ENCODE measurements at places on chromosomes 1 and 21. TPM values are rescaled to one million over a fixed set of nuclear protein-coding genes. Genes with fewer than 3 reads are reported as not detected.
A peak's percentile ranks its signal among the peaks of the same experiment; 100 is the strongest.

DNA sequence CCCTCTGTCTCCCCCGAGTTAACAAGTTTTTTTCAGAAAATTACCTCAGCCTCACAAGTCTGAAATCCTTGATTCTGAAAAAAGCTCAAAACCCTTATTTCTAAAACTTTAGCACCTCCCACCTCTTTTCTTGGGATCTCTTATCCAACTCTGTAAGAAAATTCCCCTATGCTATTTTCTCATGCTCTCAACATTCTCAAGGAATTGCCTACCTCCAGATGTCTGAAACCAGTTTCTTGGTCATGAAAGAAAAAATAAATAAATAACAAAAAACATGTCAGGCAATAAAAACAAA lies 18.1 kb upstream of the SFPQ start:
- H3K4me1 ChIP-seq, result no peaks in the 10 kb centered on the region
- H3K27ac ChIP-seq, result no peak overlapping the region
- H3K27me3 ChIP-seq, result no peaks in the 10 kb centered on the region
- no peaks in the 10 kb centered on the region for H3K36me3 ChIP-seq

- H3K36me3 ChIP-seq, result no peaks in the 10 kb centered on the region
- peaks cover 22% of the 10 kb centered on the region for H3K27me3 ChIP-seq
- peaks cover 18% of the 10 kb centered on the region for H3K4me1 ChIP-seq
- H3K27ac ChIP-seq, result no peak overlapping the region
These were observed 534 bp downstream of the KCNH1 start for GRCh38 chr1:211133393-211133835.

- no peak for DNase-seq
- H3K4me3 ChIP-seq, result no peak overlapping the region
- no peak overlapping the region for H3K27ac ChIP-seq
- no peaks in the 10 kb centered on the region for H3K4me1 ChIP-seq
These were observed 109.9 kb downstream of the LYPLAL1 start for GRCh38 chr1:219283541-219283940.

- peaks cover 12% of the 10 kb centered on the region for H3K4me1 ChIP-seq
- H3K36me3 ChIP-seq, result peaks cover 2% of the 10 kb centered on the region
- H3K27ac ChIP-seq, result no peak overlapping the region
- H3K27me3 ChIP-seq, result no peaks in the 10 kb centered on the region
- H3K4me3 ChIP-seq, result no peak overlapping the region
These were observed 41.5 kb downstream of the CLSTN1 start for GRCh38 chr1:9782116-9782751.

- no peak overlapping the region for H3K27ac ChIP-seq
- no peak for DNase-seq
- no peak overlapping the region for H3K4me3 ChIP-seq
- H3K27me3 ChIP-seq, result peaks cover 7% of the 10 kb centered on the region
These were observed 21.9 kb downstream of the S100A7 start for GRCh38 chr1:153438599-153438998.

GRCh38 chr21:35169574-35169973 lies 120.5 kb upstream of the RUNX1 start:
- no peak overlapping the region for H3K27ac ChIP-seq
- H3K4me3 ChIP-seq, result no peak overlapping the region
- no peaks in the 10 kb centered on the region for H3K27me3 ChIP-seq
- H3K36me3 ChIP-seq, result no peaks in the 10 kb centered on the region

DNA sequence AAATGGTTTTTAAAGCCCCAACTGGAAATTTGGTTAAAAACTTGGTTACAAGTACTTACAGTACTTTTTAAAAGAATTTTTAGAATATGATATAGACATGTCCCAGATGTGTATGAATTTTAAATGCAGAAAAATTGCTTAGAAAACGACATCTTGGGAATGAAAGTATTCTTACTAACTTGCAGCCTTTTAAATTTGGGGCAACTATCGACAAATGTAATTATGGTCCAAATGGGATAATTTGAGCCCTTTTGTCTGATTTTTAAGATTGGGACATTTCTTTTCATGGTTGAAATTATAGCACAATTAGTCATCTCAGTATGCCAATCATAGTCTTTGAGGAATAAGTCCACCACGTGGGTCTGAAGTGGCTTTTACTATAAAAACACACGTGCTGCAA lies 43.2 kb upstream of the MTR start:
- H3K27me3 ChIP-seq, result peaks cover 7% of the 10 kb centered on the region
- H3K4me3 ChIP-seq, result no peak overlapping the region
- no peak for DNase-seq
- H3K36me3 ChIP-seq, result no peaks in the 10 kb centered on the region
- H3K27ac ChIP-seq, result no peak overlapping the region
- H3K4me1 ChIP-seq, result no peaks in the 10 kb centered on the region

DNA sequence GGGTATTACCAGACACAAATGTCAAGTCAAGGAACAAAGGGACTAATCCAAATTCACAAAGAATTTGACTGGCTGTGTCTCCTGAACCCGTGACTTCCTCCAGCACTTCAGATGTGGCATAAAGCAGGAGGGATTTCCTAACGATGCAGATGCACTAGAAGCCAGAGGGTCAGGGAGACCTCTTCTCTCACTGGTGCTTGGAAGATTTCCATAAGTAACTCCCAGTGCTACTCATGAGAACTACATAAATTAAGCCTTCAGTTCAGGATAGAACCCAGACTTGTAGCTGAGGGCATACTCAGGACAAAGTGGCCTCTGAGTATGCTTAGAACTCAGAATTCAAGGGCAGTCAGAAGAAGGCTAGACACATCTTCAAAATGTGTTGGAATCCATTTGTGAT lies 83.6 kb upstream of the NRIP1 start:
- no peak overlapping the region for H3K27ac ChIP-seq
- no peak overlapping the region for H3K4me3 ChIP-seq
- H3K27me3 ChIP-seq, result no peaks in the 10 kb centered on the region
- DNase-seq, result no peak
- H3K4me1 ChIP-seq, result no peaks in the 10 kb centered on the region

- DNase-seq, result no peak
- H3K27ac ChIP-seq, result no peak overlapping the region
- peaks cover 8% of the 10 kb centered on the region for H3K27me3 ChIP-seq
- no peak overlapping the region for H3K4me3 ChIP-seq
- H3K36me3 ChIP-seq, result no peaks in the 10 kb centered on the region
These were observed 24.4 kb upstream of the AHCYL1 start for GRCh38 chr1:109959974-109960744.

DNA sequence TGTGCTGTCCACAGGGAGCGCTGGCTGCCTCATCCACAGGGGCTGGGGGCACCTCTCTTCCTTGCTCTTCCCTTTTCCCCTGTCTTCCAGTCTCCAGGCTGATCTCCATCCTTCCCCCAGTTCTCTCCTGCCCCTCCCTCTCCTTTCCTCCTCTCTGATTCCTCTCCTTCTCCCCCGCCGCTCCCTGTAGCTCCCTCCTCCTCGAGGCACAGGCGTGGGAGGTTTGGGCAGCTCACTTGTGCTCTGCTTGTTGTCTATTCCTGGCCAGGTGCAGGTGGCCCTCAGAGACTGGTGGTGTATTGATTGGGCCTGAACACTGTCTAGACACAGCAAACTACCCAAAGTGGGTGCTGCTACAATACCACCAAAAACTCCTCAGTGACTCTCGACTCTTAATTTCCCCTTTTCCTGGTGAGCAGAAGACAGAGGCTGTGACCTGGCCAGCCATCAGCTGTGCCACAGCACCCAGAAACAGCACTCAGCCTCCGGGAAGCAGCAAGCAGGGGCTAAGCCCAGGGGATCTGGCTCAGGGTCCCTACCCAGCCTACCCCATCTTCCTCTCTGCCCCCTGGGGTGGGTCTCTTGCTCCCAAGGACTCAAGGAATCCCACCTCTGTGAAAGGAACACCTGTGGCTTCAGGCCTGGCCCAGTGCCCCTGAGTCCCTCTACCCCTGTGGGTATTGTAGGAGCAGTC lies 93.3 kb downstream of the DDX20 start:
- no peak for DNase-seq
- H3K27me3 ChIP-seq, result peaks cover 9% of the 10 kb centered on the region
- H3K4me1 ChIP-seq, result no peaks in the 10 kb centered on the region
- H3K36me3 ChIP-seq, result no peaks in the 10 kb centered on the region
- no peak overlapping the region for H3K27ac ChIP-seq
- H3K4me3 ChIP-seq, result no peak overlapping the region

DNA sequence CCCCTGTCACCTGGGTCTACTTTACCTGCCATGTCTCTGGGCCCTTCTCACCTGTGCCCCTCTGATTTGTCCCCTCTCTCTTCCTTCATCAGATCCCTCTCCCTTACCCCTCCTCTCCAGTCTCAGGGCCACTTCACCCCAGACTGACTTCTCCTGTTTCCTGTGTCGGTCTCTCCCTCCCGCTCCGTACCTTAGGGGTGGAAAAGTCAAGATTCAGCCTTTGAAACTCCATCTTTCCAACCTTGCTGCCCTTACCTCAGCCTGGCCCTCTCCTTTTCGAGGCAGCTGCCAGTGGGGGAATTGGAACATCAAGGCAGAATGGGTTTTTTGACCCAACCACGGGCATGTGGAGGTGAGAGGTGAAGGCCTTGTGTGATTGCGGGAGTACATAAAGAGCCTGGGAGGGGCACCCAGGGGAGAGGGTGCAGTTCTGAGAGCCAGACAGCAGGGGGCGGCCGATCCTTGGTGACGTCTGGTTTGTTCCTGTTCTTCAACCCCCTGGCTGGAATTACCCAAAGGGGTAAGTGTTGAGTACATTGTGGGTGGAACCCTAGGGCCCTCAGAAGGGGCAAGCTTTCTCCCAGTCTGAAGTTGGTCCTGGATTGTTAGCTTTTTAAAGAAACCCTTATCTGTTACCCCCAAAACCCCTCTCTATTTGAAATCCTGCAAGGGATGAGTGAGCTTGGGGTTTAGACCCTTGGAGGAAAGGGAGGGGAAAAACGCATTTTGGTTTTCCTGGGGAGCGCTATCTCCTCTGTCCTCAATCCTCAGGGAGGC lies 12.3 kb upstream of the DMBX1 start:
- H3K4me1 ChIP-seq, result no peaks in the 10 kb centered on the region
- peaks cover 16% of the 10 kb centered on the region for H3K27me3 ChIP-seq
- H3K27ac ChIP-seq, result no peak overlapping the region
- H3K4me3 ChIP-seq, result no peak overlapping the region
- H3K36me3 ChIP-seq, result no peaks in the 10 kb centered on the region

DNA sequence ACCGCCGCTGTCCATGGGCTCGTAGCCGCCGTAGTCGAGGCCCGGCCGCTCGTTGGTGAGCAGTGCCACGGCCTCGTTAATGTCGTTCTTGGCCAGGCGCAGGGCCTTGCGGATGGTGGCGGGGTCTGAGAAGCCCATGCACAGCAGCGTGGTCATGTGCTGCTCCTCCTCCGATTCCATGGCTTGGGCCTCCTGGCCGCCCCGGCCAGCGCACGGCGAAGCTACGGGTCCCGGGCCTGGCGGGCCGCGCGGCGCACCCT lies 300 bp downstream of the USP24 start:
- H3K4me1 ChIP-seq, result peaks cover 38% of the 10 kb centered on the region
- no peaks in the 10 kb centered on the region for H3K27me3 ChIP-seq
- no peaks in the 10 kb centered on the region for H3K36me3 ChIP-seq
- DNase-seq, result peak; percentile 5
- peak overlapping the region; percentile 91 for H3K27ac ChIP-seq
- peak overlapping the region; percentile 77 for H3K4me3 ChIP-seq

DNA sequence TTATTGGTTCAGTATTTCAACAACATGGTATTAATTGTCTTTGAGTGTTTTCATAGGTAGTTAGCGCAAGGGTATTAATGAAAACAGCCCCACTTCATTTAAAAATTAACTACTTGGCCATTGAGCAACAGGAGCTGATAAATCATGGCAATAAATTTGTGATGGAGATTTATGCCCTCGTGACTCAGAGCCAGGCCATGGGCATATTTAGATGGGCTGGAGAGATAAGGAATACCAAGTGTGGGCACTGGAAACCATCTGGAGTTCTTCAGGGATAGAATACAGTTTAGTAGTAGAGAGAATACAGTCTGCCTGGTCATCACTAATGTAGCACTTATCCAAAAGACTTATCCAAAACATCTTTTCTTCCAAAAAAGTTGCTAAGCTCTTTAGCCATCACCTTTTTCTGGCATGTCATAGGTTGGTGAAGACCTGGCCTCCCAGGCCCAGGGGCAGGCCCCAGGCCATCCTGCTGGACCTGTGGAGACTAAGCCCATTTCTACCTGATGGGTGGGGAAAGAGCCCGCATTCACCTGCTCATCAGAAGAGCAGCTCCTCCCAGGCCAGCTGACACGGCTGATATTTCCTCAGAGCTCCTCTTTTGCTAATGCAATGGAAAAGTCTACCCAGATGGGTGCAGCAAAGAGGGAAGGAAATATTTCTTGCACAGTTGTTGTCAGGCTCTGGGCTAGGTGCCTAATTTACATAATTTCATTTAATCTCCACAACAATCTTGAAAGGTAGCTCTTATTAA lies 238.0 kb downstream of the TM2D1 start:
- no peak overlapping the region for H3K27ac ChIP-seq
- no peaks in the 10 kb centered on the region for H3K27me3 ChIP-seq
- no peaks in the 10 kb centered on the region for H3K4me1 ChIP-seq
- no peak overlapping the region for H3K4me3 ChIP-seq

GRCh38 chr1:156295391-156295947 lies at the start of gene GLMP:
GLMP (minus strand) TSS chr1:156295679; CDS start chr1:156295645, 34 bp downstream.
- peaks cover 19% of the 10 kb centered on the region for H3K4me1 ChIP-seq
- no peak within 1 kb of the TSS for H3K27ac ChIP-seq
- H3K27me3 ChIP-seq, result no peaks in the 10 kb centered on the region

DNA sequence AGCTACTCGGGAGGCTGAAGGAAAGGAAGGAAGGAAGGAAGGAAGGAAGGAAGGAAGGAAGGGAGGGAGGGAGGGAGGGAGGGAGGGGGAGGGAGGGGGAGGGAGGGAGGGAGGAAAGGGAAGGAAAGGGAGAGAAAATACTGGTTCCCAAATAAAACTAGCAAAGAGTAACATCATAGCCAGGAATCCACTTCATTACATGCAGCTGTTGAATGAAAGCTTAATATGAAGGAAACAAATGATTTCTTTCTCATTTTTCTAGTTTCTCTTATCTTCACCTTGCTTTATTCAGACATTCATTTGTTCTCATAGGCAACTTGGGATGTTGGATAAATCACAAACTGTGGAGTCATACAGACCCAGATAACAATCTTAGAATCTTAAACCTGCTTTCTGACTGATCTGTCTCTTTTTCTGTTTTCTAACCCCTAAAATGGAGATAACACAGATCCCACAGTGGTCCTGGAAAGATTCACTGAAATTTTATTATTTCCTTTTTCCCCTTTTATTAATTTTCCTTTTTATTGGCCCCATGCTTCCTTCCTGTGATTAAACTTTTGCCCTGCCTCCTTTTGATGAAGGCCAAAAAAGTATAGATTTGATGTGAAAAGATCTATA lies 52.5 kb upstream of the USH2A start:
- DNase-seq, result no peak
- no peak overlapping the region for H3K4me3 ChIP-seq
- H3K36me3 ChIP-seq, result no peaks in the 10 kb centered on the region
- no peak overlapping the region for H3K27ac ChIP-seq
- H3K4me1 ChIP-seq, result no peaks in the 10 kb centered on the region

GRCh38 chr1:28309702-28310101 lies 19.1 kb upstream of the MED18 start:
- H3K27me3 ChIP-seq, result peaks cover 2% of the 10 kb centered on the region
- H3K4me3 ChIP-seq, result no peak overlapping the region
- DNase-seq, result no peak
- H3K4me1 ChIP-seq, result no peaks in the 10 kb centered on the region

GRCh38 chr1:24383381-24383940 lies 30.1 kb downstream of the STPG1 start:
- no peak for DNase-seq
- peaks cover 27% of the 10 kb centered on the region for H3K4me1 ChIP-seq
- H3K36me3 ChIP-seq, result no peaks in the 10 kb centered on the region
- no peak overlapping the region for H3K4me3 ChIP-seq

The FAM72B gene
- total RNA-seq, result 1.1 TPM

The DRAM2 gene
- 38.7 TPM for total RNA-seq

The RHOU gene
- 1.2 TPM for total RNA-seq

The LCE2A gene
- total RNA-seq, result not detected

The SLC35F3 gene
- total RNA-seq, result not detected

The ZSWIM5 gene
- total RNA-seq, result 1.1 TPM

The C1orf74 gene
- total RNA-seq, result 0.67 TPM

The EFNA1 gene
- 5.9 TPM for total RNA-seq

The NUDC gene
- 43.0 TPM for total RNA-seq

The SLC16A1 gene
- 26.6 TPM for total RNA-seq

The PERM1 gene
- total RNA-seq, result not detected

The SLC16A4 gene
- total RNA-seq, result not detected
